Stimulated activated CD8-positive, alpha-beta memory T cell treated with anti-CD3 and anti-CD28 coated beads, Interleukin-7, amount 100 ng/mL, for 24 hours (primary cell): ENCODE measurements at places on chromosomes 12 and 14.

- no peak for DNase-seq
These were observed 106.0 kb downstream of the PELI2 start for GRCh38 chr14:56224229-56224628.

GRCh38 chr14:92638904-92639303 is 109.5 kb downstream of the LGMN start:
- DNase-seq, result no peak

GRCh38 chr12:45572114-45572513 is 157.4 kb upstream of the ARID2 start:
- DNase-seq, result no peak

GRCh38 chr14:66401449-66402095 is 84.6 kb upstream of the CCDC196 start:
- DNase-seq, result no peak

- DNase-seq, result no peak
These were observed 81.4 kb upstream of the FERMT2 start for GRCh38 chr14:53032161-53032803.

GRCh38 chr14:101875041-101875726 is 89.2 kb upstream of the DYNC1H1 start:
- DNase-seq, result no peak

DNA sequence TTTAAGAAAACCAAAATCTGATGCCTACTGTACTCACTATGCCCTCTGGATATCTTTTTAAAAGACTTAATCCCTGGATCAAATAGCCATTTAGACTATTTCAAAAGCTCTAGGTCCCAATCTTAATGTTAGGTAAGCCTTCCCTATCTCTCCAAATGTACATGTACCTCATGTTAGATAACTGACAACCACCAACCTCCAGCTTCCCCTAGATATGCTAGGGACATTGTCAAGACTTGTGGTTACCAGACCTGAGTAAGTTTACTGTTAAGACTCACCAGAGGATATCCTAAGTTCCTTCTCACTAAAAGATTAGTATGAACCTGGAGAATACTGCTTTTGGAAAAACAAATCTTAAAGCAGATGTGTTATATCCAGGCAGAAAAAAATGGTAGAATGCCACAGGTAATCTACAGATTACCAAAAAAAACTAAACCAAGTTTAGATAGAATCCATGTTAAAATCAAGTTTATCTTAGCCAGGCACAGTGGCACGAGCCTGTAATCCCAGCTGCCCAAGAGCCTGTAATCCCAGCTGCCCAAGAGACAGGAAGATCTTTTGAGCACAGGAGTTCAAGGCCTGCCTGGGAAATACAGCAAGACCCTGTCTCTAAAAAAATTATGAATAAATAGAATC is 9.7 kb downstream of the NAP1L1 start:
- DNase-seq, result no peak

- DNase-seq, result no peak
These were observed 1092.1 kb upstream of the TMEM132C start for GRCh38 chr12:127174881-127175280.

- no peak for DNase-seq
These were observed 50.3 kb downstream of the MAP1LC3B2 start for GRCh38 chr12:116609319-116610114.

- no peak for DNase-seq
These were observed 8.2 kb downstream of the NUAK1 start for GRCh38 chr12:106130474-106131113.

DNA sequence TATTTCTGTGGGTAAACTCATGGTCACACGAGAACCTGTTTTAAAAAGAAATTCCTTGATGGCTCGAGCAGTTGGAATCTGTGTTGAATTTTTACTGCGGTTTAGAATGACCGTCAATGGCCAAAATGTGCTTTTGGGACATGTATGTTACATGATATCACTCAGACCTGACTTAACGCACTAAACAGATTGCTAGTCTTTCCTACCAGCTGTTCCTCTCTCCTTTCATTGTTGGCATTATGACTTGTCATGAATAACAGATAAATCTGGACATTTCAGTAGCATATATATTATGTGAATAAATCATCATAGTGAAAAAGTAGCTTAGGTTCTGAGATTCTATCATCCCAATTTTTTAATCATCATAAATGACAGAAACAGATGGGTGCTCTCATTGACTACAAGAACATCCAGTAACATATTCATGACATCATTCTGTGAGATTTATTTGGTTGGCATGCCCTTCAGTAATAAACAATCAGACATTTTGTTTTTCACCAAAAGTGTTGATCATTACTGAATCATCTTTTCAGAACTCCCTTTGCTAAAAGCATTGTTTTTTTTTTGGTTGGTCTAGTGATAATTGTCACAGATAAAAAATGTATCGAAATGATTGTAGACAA is 57.9 kb upstream of the NAV3 start:
- DNase-seq, result no peak

DNA sequence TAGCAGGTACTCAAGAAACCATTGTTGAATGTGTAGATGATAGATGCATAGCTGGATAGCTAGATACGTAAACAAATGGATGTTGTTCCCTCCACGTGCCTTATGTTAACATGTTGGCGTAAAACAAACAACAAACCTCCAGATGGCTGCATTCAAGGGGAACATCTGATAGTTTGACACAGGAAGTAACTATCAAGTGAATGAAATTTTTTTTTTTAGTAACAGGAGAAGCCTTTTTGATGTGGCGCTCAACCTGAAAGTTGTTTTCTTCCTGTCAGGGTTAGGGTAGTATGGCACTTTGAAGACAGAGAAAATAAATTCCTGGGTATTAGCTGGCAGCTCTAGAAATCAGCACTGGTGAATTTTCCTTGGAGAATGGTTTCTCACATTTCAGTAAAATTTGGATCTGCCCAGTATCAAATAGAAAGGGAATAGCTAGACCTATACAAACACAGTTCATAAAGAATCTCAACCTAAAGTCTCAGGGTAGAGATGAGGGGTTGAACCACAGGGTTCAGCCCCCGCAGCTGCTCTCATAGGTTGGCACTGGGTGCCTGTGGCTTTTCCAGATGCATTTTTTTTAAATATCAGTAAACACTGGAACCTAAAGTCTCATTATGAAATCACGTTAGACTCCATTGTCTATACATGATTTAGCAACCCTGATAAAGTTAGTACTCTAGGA is 18.8 kb upstream of the RAP1B start:
- DNase-seq, result no peak

GRCh38 chr12:79927772-79928474 is 7.0 kb downstream of the PPP1R12A start:
- no peak for DNase-seq

GRCh38 chr12:47097276-47097896 is 17.6 kb upstream of the AMIGO2 start:
- no peak for DNase-seq

GRCh38 chr12:30811966-30812365 is 57.2 kb upstream of the CAPRIN2 start:
- DNase-seq, result no peak

- no peak for DNase-seq
These were observed 4.5 kb upstream of the CACNA2D4 start for GRCh38 chr12:1922985-1923384.

DNA sequence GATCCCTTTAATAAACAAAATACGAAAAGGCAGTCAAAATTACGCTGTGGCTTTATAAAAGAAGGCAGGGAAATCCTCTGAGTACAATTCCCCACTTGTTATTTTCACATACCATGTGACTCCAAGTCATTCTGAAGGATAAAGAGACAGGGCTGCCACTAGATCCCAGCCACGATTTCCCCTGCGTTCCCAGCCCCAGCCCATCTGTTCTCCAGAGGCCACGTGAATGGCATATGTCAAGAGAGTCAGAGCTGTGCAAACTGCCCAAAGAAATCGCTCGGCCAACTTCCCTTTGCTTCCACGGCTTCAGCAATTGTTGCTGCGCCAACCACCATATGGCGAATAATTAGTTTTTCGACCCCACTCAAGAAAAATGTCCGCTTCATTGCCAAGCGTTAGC is 161.3 kb downstream of the C12orf42 start:
- DNase-seq, result no peak

GRCh38 chr14:94009767-94010166 is 12.7 kb downstream of the CCDC197 start:
- no peak for DNase-seq

DNA sequence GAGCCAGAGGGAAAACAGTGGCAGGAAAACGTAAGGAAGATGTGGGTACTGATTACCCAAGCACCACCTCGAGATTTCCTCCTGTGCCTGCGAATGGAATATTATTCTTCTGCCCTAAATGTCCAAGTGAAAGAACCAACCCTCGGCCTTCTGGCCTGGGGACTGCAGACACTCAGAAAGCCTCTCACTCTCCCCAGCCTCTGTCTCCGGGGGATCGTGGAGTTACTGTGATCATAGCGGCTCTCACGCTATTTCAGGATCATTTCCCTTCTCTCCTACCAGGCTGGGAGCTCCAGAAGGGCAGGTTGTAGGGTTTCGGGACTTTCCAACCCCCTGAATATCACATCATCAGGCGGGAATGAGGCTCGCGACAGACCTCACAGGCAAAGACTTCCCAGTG is 68.9 kb downstream of the KDM2B start:
- DNase-seq, result no peak

DNA sequence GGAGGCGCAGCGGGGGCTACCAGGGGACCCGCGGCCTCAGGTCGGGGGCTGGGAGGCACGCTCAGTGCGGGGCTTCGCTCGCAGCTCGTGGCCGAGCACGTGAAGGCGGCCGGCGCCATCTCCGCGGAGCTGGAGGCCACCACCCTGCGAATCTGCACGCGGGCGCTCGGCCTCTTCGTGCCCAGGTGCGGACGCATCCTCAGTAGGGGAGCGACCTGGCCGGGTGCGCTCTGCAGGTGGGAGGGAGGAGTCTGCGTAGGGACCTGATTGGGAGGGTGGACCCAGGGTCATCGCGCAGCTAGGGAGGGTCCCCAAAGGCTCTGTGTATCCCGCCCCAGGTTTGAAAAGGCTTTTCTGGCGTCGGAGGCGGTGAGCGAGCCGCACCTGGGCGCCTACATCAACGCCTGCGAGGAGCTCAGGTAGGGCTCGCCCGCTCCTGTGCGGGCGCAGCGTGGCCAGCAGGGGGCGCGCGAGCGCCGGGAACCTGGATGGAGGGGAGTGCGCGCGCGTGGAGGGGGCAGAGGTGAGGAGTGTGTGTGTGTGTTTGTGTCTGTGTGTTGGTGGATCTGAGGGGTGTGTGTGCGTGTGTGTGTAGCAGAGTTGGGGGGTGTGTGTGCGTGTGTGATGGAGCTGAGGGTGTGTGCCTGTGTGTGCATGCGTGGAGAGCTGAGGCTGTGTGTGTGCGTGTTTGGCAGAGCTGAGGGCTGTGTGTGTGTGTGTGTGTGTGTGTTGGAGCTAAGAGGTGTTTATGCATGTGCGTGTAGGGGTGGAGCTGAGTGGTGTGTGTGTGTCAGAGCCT is 10.3 kb downstream of the EXOC3L4 start:
- DNase-seq, result peak; percentile 51

- DNase-seq, result no peak
These were observed 29.0 kb upstream of the SMOC1 start for GRCh38 chr14:69850086-69850735.

DNA sequence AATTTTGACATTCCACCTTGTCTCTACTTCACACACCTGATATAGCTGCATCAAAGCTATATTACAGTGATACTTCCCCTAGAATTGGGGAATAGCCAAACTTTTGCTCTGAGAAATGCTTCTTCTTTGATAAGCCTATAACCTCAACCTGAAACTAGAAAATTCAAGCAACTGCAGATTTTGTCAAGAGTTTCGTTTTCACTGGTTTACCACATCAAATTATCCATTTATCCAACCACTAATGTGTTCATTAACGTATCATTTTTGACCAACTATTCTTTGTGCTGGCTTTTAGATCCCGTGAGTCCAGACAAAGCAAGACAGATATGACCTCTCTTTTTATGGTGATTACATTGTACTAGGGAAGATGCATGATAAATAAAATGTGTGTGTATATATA is 13.5 kb upstream of the TAS2R46 start:
- DNase-seq, result no peak

DNA sequence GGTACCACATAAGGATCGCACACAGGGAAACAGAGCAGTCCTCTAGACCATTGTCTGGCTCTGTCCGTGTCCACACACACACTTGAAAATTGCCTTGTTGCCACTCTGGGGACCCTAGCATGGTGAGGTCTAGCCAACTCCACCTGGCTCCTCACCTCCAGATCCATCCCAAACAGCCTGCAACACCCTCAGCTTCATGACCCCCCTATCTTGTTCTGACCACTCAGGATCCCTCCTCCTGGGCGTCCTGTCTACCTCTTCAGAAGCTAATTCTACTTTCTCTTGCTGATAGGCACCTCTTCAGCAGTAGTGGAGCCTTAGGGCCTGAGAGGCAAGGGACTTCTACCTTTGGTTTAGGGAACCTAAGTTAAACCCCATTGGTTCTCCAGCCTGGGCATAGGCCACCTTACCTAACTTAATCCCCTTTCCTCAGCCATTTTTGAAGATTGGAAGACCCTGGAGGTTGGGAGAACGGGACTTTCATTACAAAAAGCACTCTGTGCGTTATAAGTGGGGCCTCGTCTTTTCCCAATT is 697 bp upstream of the HOXC5 start:
- no peak for DNase-seq

DNA sequence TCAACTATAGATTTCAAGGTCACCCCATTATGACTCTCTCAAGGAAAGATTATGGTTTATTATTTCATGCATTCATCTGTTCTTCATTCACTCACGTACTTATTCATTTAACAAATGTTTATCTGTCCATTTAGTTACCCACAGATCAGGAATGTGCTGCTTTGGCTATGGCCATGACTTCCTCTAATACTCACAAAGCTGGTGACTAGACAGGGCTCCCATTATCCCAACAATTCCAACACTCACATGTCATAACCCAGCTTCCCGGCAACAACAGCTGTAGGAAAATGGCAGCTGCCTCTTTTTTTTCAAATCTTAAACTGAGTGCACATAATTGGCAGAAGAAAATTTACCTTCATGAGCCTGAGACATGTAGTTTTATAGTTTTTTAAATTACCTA is 190.8 kb upstream of the CCDC196 start:
- DNase-seq, result no peak

GRCh38 chr14:90626550-90626949 is 189.7 kb downstream of the TTC7B start:
- no peak for DNase-seq
